ENCODE measurements at places on chromosomes 6 and 20.

DNA sequence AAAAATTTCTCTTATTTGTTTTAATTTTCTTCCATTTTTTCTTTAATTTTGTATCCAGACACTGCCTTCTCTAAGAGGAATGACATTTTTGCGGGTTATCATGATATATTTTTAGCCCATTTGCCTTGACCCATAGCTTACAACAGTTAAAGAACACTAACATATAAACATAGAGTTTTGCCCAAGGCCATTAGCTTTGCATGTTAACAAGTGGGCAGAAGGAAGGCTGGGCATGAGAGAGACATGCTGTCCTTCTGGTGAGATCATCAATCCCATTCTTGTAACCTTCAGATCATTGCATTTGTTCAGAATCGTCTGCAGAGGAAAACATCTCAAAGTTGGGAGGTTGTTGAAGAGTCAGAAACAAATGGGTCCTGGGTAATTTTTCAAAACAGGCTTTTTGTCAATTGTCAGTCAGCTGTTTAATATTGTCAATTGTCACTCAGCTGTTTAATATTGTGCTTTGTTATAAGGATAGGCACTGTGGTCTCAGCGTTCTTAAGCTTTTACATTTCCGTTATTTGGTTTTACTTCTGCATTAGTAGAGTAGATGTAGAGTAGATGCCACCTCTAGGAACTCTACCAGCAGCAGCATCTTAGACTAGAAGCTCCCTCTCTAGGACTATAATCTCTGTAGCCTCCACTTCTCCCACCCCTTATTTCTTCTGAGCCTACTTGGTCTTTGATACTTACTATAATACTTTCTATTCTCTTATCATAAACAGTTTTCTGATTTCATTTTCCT, 243.1 kb downstream of the ESR1 start:
- no peak for DNase-seq

DNA sequence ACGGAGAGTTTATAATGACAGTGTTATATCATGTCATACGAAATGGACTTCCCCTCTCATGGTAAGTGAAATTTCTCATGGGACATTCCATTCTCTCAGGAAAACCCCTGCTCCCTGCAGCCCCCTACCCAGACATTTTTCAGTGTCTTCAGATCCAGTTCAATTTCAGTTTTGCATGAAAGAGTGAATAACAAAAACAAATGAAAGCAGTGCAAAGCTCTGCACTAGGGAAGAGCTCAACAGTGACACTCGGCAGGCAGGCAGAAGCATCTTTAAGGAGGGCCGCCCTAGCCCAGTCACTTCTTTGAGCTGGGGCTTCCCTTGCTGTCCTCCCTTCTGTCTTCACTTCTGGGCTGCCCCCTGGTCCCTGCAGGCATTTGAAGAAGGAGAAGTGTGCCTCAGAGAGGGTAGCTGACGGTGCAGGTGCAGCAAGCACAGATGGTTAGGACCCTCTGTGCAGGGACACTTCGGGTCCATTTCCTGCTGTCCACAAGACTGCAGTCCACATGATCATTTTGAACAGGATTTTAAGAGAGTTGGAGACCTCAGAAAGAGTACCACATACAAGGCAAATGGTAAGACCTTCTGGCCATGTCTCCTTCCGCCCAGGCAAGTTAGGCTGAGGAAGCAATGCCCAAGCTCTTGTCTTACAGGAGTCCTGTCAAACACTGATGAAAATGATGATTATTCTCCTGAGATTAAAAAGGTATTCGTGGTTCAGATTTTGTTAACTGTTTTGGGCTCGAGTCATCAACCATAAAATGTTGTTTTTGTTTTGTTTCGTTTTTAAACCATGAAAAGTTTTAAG, 5.4 kb upstream of the DUSP22 start:
- DNase-seq, result no peak

- no peak for DNase-seq
Measured at GRCh38 chr6:87600576-87600975, 10.6 kb downstream of the ORC3 start.

GRCh38 chr6:159931846-159932245, 37.0 kb upstream of the IGF2R start:
- DNase-seq, result no peak

DNA sequence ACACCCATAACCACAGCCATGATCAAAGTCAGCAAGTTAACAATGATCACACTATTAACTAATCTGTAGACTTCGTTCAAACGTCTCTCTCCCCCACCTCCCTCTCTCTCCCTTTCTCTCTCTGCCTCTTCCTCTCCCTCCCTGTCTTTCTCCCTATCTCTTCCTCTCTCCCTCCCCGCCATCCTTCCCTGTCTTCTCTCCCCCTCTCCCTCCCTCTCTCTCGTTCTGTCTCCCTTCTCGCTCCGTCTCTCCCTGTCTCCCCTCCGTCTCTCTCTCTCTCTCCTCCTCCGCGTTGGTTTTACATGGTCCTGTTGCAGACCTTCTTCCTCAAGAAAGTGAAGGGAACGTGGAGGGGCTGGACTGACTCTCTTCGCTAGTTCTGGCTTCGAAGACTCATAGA, 308.9 kb upstream of the FOXQ1 start:
- no peak for DNase-seq

DNA sequence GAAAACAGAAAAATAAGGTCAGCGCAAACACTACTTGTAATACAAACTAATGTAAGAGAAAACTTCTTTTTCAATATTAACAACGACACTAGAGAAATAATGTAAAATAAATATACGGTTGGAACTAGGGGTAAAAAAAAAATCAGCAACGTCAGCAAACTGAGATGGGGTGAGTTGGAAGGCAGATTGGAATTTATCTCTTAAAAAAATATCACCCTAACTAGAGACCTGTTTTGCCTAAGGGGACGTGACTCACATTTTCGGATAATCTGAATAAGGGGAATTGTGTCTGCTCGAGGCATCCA, 705 bp upstream of the UTRN start:
- DNase-seq, result no peak

- DNase-seq, result no peak
Measured at GRCh38 chr6:148514091-148514845, 171.6 kb downstream of the SASH1 start.

GRCh38 chr6:150514806-150515380, 84.8 kb upstream of the PLEKHG1 start:
- DNase-seq, result no peak

- DNase-seq, result no peak
Measured at GRCh38 chr20:59182401-59183044, 18.9 kb downstream of the ZNF831 start.

DNA sequence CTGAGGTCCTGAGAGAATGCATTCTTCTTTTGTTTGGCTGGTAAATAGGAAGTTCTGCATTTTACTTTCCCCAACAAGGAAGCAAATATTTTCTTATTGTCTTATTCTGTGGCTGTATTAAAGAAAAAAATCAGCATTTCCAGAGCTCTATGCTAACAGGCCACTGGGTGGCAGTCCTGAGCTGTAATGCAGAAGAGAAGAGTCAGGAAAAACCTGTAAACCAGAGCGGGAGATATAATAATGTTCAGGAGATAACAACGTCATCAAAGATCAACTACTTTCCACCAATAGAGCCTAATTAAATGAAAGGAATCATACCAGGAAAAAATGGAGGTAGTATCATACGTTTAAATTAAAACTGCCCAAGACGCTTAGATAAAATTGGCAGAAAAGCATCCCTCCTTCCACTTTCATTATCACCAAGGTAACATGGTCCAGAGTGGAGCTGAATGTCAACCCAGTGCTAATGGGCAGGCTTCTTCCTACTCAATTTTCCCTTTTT, 55.6 kb upstream of the CARMIL1 start:
- no peak for DNase-seq

GRCh38 chr6:32845384-32845884, 1.6 kb upstream of the PSMB8 start:
- DNase-seq, result no peak

DNA sequence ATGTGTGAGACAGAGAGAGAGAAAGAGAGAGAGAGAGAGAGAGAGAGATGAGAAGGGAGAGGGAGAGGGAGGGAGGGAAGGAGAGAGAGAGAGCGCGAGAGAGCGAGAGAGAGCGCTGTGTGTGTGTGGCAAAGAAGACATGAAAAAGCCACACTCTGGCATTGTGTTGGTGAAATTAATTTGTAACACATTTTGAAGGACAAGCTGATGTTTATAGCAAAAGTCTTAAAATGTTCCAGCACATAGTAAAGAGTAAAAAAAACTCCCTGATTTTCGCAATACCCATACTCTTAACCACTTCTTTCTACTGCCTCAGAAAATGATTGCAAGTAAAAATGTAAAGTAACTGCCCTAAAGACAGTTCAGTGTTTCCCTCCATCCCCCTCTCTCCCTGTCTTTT, 56.7 kb downstream of the SLC22A1 start:
- no peak for DNase-seq

DNA sequence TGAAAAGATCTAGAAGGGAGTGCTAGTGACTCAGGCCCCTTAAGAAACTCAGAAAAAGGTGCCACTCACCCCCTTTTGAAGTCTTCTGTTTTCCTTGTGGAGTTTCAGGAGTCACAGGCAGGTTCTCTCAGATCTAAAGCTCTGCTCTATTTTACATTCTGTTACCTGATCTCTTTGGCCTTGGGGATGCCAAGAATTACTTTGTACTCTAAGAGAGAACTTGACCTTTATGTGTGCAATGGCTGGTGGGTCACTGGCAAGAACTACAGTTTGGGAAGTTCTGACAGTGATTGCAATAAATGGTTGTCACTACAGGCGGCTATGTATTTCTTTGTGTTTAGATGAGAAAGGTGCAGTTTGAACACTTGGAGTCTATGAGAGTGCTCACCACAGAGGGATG, 24.2 kb upstream of the ENPP4 start:
- no peak for DNase-seq

DNA sequence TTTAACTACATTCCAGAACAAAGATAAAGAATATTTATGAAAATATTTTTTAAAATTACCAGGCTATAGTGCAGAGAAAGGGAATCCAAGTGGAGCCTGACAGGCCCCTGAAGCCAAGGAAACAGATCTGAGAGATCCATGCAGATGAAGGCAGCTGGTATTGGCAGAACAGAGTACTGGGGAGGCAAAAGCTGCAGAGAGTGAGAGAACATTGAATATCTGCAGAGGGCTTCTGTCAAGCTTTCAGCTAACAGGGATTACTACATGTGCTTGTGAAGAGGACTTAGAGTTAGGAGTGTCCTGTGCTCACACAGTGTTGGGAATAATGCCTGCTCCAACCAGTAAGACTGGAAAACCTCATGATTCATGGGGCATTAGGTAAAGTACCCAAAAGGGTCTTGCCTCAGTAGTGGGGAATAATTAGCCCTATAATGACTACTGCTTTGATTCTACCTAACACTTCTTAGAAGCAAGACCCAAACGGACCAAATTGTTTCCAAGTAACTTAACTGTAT, 657.2 kb downstream of the DHX35 start:
- no peak for DNase-seq
